Stimulated activated naive CD4-positive, alpha-beta T cell treated with Interleukin-2 at 50 U/mL for 16 hours (primary cell): ENCODE measurements at places on chromosomes 2 and 18.

- no peak for DNase-seq
Measured at GRCh38 chr2:19787134-19787533, 114.6 kb downstream of the TTC32 start.

- no peak for DNase-seq
Measured at GRCh38 chr18:68431922-68432198, 283.0 kb downstream of the TMX3 start.

GRCh38 chr2:149858901-149859634, 271.5 kb upstream of the MMADHC start:
- DNase-seq, result no peak

GRCh38 chr18:3972291-3972930, 482.7 kb downstream of the DLGAP1 start:
- DNase-seq, result no peak

DNA sequence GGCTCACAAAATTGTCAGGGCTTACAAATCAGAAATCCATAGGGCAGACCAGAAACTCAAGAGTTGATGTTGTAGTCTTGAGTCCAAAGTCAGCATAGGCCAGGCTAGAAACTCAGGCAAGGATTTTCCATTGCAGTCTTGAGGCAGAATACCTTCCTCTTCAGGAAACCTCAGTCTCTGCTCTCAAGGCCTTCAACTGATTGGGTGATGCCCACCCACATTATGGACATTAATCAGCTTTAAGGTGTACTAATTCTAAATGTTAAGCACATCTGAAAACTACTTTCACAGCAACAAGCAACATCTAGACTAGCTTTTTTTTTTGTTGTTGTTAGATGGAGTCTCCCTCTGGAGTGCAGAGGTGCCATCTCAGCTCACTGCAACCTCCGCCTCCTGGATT, 31.3 kb upstream of the ZNF512 start:
- DNase-seq, result no peak

- DNase-seq, result no peak
Measured at GRCh38 chr2:174824068-174824467, 59.8 kb upstream of the CHRNA1 start.

GRCh38 chr2:132611719-132612118, 58.3 kb downstream of the LYPD1 start:
- no peak for DNase-seq
